HepG2 (cell line): ENCODE measurements at places on chromosomes 12 and 14. TPM values are rescaled to one million over a fixed set of nuclear protein-coding genes. Genes with fewer than 3 reads are reported as not detected.

The IRF9 gene
- total RNA-seq = 13.8 and 14.9 TPM in 2 replicates

DNA sequence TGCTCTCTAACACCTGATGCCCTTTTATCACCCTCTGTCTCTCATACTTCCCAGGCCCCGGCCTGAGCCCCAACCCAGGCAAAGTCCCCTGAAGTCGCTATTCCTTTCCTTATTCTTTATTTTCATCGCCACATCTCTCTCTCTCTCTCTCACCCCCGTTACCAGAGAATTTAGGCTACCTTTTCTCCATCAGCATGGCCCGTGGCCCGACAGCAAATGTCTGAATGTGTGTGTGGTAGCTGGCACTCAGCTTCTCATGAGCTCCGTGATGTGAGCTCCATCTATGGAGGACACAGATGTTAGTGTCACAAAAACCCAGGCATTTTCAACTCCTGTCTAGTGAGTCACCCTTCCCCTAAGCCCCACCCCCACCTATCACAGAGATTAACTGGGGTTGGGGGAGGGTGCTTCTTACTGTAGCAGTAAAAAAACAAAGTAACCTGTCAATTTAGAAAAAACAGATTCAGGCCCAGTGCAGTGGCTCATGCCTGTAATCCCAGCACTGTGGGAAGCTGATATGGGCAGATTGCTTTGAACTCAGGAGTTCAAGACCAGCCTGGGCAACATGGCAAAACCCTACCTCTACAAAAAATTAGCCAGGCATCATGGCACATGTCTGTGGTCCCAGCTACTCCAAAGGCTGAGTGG, 53.8 kb downstream of the VCPKMT start:
- H3K4me1 ChIP-seq = peaks cover 61% of the 10 kb centered on the region
- DNase-seq = peak; percentile 88
- H3K27ac ChIP-seq = peak overlapping the region; percentile 88
- H3K27me3 ChIP-seq = no peaks in the 10 kb centered on the region

The FAM181A gene
- total RNA-seq = 1.1 and 1.5 TPM in 2 replicates

DNA sequence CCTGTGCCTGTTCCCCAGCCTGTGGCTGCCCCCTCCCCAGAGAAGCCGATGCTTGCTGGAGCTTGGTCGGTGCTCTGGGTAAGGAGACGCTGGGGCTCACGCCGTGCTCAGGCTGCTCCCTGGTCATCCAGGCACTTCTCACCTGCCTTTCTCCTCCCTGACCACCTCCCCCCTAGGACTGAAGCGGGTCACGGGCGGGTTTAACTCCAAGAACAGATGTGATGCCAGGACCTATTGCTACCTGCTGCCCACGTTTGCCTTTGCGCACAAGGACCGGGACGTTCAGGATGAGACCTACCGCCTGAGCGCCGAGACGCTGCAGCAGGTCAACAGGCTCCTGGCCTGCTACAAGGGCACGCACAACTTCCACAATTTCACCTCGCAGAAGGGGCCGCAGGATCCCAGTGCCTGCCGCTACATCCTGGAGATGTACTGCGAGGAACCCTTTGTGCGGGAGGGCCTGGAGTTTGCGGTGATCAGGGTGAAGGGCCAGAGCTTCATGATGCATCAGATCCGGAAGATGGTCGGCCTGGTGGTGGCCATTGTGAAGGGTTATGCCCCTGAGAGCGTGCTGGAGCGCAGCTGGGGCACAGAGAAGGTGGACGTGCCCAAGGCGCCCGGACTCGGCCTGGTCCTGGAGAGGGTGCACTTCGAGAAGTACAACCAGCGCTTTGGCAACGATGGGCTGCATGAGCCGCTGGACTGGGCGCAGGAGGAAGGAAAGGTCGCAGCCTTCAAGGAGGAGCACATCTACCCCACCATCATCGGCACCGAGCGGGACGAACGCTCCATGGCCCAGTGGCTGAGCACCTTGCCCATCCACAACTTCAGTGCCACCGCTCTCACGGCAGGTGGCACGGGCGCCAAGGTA, 8.4 kb upstream of the EP400 start:
- no peaks in the 10 kb centered on the region for H3K27me3 ChIP-seq
- peaks cover 47% of the 10 kb centered on the region for H3K36me3 ChIP-seq
- H3K27ac ChIP-seq = no peak overlapping the region
- no peaks in the 10 kb centered on the region for H3K4me1 ChIP-seq
- H3K4me3 ChIP-seq = no peak overlapping the region
- DNase-seq = no peak

DNA sequence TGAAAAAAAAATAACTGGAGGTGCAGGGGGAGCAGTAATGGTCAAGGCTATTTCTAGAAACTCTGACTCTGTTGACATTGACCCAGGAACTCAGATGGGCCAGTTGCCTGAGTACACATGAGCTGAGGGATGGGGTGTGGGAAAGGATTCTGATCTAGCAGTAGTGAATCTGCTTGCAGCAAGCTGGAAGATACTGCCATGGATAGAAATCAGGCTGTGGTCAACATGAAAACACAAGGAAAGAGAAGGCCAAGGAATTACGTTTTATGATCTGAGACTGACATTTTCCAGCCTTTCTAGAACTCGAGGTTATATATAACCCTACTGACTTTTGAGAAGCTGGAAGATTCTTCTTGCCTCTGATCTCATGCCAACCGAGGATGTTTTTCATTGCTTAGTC, 90.0 kb downstream of the ANO6 start:
- H3K4me3 ChIP-seq = no peak overlapping the region
- no peaks in the 10 kb centered on the region for H3K4me1 ChIP-seq
- H3K36me3 ChIP-seq = peaks cover 3% of the 10 kb centered on the region
- no peak for DNase-seq

- H3K27ac ChIP-seq = no peak overlapping the region
- H3K36me3 ChIP-seq = no peaks in the 10 kb centered on the region
- no peak for DNase-seq
- peaks cover 8% of the 10 kb centered on the region; the same call in 1 of the 3 replicates for H3K27me3 ChIP-seq
- no peak overlapping the region for H3K4me3 ChIP-seq
Observed at GRCh38 chr14:95675486-95675885, 10.7 kb upstream of the TCL1B start.
